Placental pericyte (primary cell): ENCODE measurements at places on chromosomes 3 and 15. TPM values are rescaled to one million over a fixed set of nuclear protein-coding genes. Genes with fewer than 3 reads are reported as not detected.

The TGM4 gene
- total RNA-seq, result not detected in 2 replicates

The KBTBD13 gene
- total RNA-seq, result not detected in 2 replicates

The FYTTD1 gene
- 44.1 and 45.3 TPM in 2 replicates for total RNA-seq

The IL5RA gene
- not detected in 2 replicates for total RNA-seq

The CYP11A1 gene
- not detected in 2 replicates for total RNA-seq

The ITIH4 gene
- 0.57 and 0.88 TPM in 2 replicates for total RNA-seq

The PLXND1 gene
- 75.3 and 86.9 TPM in 2 replicates for total RNA-seq

The CCDC12 gene
- total RNA-seq, result 24.9 and 32.2 TPM in 2 replicates

The STX19 gene
- not detected in 2 replicates for total RNA-seq

The CCDC9B gene
- total RNA-seq, result 41.1 and 58.1 TPM in 2 replicates

The FBXW12 gene
- not detected in 2 replicates for total RNA-seq

The OTOL1 gene
- not detected in 2 replicates for total RNA-seq

The HIGD2B gene
- total RNA-seq, result not detected in 2 replicates

The LDHAL6B gene
- not detected in 2 replicates for total RNA-seq

The SLC2A2 gene
- not detected in 2 replicates for total RNA-seq

The GNAT1 gene
- not detected in 2 replicates for total RNA-seq

The ADAMTS7 gene
- 7.7 and 18.8 TPM in 2 replicates for total RNA-seq
